ENCODE measurements at places on chromosomes 12 and 14.
A peak's percentile ranks its signal among the peaks of the same experiment; 100 is the strongest.

DNA sequence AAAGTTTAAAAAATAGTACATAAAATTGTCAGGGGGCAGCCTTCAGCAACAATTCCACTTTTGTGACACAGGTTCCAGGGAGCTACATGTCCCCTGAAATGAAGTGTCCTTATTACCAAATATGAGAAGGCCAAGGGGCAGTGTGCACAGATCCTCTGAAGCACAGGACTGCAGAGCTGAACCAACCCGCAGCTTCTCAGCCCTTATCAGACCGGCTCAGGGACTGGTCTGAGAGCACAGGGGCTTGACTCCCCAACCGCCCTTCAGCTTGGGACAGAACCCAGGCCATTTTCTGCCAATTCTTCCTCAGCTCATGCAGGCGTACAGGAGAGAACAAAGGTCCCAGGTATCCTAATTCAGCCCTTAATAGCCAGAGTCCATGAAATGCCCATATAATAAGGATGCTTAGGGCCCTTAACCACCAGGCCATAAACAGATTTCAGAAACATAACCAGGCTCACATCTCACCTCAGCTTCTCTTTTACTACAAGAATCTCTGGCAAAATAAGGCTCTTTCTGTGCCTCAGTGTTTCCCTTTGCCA lies 221.3 kb downstream of the ANO2 start:
- no peak for DNase-seq

DNA sequence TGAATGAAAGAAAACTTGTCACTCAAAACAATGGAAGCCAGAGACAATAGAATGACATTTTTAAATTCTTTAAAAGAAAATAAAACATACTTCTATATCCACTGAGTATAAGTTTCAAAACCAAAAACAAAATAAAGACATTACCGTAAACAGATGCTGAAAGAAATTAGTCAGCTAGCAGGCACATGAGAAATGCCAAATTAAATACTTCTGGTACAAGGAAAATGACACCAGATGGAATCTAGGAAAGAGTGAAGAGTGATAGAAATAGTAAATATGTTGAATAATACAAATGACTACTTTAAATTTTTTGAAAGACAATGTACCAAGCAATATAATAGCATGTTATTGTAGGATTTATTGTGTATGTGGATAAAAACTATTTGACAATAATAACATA lies 23.8 kb downstream of the PIK3C2G start:
- DNase-seq, result no peak

DNA sequence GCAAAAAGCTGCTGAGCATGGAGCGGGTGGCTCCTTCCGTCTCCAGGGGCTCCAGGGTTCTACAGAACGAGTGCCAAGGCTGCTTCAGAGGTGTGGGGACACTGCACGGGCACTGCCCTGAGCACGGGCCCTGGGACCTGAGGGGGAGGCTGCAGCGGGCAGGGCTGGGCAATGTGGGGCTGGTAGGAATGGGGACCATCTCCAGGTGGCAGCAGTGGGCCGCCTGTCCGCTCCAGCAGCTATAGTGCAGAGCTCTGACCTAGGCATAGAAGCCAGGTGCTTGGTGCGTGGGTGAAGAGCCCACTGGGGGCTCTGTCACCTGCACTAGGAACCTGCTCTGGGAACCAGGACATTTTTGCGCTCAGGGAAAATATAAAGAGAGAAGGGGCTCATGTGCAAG lies 22.3 kb downstream of the HDAC7 start:
- no peak for DNase-seq

DNA sequence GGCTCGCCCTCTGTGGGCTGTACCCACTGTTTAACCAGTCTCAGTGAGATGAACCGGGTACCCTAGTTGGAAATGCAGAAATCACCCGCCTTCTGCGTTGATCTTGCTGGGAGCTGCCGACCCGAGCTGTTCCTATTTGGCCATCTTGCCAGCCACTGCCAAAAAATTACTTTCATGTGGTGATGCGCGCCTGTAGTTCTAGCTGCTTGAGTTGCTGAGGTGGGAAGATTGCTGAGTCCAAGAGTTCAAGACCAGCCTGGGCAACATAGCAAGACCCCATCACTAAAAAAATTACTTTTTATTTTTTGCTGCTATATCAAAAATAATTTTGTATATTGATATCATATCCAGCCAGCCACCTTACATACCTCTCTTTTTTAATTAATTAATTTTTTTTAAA lies 18.4 kb downstream of the BRMS1L start:
- DNase-seq, result no peak

- no peak for DNase-seq
Observed at GRCh38 chr12:48221645-48222044, 18.6 kb upstream of the OR10AD1 start.

GRCh38 chr12:98352835-98353234 lies 162.6 kb upstream of the TMPO start:
- no peak for DNase-seq

DNA sequence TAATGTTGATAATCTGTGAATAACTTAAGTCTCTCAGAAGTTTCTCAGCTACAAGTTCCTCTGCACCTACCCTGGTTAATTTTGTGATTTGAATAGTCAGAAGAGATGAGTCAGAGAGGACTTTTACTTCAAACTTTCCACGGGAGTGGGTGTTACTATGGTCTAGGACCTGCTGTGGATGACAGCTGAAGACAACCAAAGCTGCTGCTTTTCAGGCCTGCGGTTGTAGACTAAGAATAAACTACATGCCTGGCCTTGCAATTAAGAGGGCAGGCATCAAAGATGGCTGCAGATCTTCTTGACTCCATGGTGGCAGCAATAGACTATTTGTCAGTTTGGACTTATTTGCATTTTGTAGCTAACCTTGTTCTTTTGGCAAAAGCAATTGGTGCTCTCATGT lies 227.1 kb upstream of the KRR1 start:
- DNase-seq, result peak; percentile 6

DNA sequence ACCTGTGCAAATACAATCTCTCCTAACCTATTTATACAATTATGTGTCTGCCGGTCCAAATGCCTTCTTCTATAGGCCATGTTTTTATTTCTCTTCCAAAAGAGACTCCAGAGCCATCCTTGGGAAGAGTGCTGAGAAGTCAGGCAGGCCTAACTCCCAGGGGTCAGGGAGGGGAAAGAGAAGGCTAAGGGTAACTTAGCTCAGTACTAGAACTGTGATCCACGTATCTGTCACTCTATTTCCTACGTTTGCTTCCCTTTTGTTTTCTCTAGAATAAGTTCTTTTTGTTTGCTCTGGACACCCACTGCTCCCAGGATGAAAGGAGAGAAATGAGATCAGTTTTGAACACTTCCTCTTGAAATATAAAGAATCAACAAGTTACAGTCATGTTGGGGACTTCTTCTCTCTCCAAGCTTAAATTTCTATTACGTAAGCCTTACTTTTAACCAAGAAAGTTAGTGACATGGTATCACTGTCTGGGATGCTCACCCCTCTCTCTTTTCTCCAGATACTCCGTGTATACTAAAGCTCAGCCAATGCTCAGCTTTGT lies 79.2 kb downstream of the DAD1 start:
- no peak for DNase-seq

DNA sequence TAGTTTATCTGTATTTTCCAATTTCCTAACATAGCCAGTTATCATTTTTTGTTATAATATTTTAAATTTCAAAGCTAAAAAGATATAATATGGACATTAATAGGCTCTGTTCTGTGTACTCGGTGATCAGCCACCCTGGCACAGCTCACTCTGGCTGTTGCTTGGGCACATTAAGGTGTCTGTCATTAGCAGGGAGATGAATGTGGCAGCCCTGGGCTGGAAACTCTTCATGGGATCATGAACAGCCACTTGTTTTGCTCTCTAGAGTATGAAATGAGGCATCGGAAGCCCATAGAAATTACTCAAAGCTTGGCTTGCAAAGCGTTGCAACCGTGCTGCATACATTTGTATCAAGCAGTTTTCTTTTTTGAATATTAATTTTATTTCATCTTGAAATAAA lies 233.2 kb downstream of the DACT1 start:
- DNase-seq, result no peak

GRCh38 chr12:1445807-1446206 lies 148.6 kb downstream of the FBXL14 start:
- DNase-seq, result no peak

DNA sequence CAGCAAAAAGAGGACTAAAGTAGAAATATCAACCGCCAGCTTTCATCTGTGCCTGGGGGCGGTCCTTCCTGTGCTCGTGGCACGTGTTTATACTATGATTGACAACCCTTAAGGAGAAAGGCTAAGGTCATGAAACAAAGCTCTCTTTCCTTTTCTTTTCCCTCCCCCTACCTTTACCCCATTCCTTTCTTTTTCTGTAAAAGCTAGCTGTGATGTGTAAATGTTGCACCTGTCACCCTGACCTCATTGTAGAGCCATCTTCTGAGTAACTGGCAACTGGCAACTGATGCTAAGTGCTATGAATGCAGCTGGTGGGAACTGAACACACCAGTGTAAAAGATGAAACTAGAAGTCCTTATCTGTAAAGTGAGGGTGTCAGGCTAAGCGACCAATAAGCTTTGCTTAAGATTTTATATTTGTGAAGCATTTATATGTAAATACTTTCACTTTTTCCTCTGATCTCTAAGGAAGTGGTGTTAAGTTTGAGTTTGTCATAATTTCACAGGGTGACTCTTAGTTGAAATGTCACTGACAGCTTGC lies 102.8 kb upstream of the BCAT1 start:
- DNase-seq, result no peak

DNA sequence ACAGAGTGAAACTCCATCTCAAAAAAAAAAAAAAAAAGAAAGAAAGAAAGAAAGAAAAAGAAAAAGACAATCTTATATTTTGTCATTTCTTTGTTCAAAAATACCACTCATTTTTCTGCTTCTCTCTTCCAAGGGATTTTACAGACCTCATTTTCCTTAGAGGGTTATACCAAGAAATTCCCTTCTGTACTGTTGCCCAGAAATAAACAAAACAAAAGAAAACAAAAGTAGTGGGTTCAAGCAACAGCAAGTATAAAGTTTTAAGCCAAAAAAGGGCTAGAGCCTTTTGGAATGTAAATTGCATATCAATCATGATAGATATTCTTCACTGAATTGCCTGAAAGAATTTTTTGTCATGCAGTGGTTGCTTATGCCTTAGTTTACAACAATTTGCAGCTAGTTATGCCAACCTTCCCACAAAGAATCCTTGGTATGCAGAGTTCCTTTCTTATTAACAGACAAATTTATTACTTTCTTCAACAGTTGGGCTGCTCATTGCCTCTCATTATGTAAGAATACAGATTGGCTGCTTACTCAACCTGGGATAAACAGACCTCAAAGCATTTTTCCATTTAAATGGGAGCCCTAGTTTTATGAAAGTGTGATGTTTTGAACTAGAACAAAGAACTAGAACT lies 129.1 kb upstream of the PPFIA2 start:
- DNase-seq, result no peak

DNA sequence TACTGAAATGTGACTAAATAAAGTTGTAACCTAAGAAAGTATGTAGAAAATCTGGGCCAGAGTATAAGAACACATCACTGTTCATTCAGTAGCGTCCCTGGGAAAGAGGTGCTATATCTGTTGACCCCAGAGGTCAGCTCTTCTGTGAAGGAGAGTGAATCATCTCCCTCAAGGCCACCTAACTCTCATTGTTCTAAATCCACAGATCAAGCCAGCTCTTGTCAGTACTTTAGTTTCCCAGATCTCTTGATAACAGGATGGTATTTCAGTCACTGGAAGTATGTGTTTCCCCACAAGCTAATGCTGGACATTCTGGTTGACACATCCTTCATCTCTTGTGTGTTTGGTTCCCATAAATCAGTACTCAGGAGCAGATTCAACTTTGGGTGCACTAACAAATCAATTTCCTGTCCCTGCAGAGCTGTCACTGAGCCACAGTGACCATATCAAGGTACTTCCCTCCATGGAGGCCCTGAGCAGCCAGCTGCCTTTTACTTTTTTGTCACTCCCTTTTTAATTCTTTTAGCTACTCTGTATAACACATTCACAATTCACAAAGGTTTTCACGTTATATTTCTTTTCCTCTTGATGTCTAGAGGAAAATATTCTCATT lies 7.8 kb downstream of the KRT1 start:
- no peak for DNase-seq

DNA sequence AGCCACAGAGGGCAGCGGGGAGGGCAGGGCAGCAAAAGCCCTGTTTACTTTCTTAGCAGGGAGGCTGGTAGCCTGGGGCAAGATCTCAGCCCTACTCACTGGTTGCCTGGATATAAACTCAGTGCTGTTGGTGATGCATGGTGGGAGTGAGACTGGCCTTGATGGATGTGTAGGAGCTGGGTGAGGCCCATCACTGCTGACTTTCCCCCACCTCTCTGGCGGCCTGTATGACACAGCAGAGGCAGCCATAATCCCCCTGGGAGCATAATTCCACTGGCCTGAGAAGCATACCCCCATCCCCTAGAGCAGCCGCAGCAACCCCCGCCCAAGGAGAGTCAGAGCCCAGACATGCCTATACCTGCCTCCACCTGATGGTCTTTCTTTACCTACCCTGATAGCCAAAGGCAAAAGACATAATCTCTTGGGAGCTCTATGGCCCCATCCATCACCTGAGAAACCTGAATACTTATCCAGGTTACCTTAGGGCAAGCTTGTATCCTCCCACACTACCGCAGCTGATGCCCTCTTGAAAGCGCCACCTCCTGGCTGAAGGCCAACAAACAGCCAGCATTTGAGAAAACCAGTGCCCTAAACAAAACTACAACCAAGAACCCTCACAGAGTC lies 59.3 kb downstream of the DNAI7 start:
- no peak for DNase-seq

DNA sequence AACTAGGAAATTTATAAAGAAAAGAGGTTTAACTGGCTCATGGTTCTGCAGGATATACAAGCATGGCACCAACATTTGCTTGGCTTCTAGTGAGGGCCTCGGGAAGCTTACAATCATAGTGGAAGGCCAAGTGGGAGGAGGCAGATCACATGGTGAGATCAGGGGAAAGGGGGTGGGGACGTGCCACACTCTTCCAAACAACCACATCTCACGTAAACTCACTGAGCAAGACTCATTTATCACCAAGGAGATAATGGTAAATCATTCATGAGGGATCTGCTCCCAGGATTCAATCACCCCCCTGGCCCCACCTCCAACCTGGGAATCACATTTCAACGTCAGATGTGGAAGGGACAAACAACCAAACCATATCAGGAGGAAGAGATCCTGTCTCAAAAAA lies 35.8 kb downstream of the NUMB start:
- no peak for DNase-seq

GRCh38 chr12:131131077-131131807 lies 177.5 kb downstream of the ADGRD1 start:
- no peak for DNase-seq

GRCh38 chr14:103891667-103892215 lies 36.5 kb upstream of the TDRD9 start:
- no peak for DNase-seq

DNA sequence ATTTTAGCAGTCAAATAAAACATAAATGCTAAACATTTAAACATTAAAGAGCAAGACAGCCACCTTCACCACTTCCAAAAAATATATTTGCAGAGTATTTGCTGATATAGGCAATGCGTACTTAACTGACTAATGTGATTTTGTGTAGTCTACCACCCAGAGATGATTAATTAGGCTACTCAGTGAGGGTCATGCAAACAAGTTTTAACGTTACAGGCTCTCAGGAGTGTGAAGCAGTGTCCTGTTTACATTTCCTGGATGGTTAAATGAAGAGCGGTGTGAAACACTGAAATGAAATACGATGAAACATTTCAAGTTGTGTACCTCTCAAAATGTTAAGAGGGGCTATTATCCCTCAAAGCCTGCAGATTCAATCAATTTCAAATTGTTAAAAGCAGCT lies 165.8 kb upstream of the LRIG3 start:
- no peak for DNase-seq

GRCh38 chr12:56339158-56339422 lies 406 bp downstream of the IL23A start:
- no peak for DNase-seq

- DNase-seq, result no peak
Observed at GRCh38 chr12:65712260-65713004, 111.9 kb upstream of the HMGA2 start.

Data from stimulated activated CD4-positive, alpha-beta T cell treated with anti-CD3 and anti-CD28 coated beads, Interleukin-15, amount 100 ng/mL, for 1 hour (primary cell).